ENCODE measurements at places on chromosomes 5 and 9.

DNA sequence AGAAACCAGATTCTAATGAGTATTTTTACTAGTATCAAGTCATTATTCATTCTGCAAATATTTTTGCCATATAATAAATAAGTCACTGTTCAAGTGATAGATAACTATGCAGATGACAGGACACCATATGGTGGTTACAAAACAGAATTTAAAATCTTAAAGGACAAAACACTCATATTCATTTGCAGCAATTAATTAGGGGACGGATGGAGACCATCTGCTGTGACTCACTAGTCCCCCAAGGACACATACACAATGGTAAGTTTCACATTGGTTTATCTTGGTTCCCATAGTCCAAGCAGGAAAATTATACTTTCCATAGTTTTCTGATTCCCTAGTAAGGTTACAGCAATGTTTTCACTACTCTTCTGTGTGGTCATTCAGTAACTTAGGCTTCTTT lies 28.4 kb upstream of the SPATA31C2 start:
- DNase-seq: no peak

DNA sequence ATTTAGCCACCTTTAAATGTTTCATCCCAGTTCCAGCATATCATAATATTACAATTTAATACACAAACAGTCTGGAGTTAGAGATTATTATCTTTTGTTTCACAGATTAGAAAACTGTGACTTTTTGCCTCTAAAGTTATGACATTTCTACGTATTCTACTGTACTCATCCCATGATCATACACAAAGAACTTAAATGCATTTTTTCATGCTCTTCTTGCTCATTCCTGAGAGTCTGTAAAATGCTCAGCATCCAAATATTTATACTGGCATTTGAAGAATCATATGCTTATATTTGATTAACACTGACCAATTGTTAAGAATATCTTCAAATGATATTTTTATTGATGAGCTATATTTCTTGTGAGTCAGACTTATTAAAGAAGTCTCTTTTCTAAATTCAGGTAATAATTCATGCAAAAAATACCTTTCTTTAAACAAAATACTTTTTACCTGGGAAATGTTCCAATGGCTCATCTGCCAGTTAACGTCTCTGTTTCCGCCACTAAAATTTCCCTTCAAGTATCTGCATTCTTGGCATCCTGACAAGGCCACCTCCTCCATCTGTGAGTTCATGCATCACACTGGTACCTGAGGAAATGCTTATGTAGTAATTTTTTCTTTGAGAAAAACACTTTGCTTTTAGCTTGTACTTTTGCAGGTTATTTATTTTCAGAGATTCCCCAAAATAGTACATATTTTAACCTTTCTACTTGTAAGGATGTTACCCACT lies 139.6 kb upstream of the RASA1 start:
- no peak for DNase-seq

DNA sequence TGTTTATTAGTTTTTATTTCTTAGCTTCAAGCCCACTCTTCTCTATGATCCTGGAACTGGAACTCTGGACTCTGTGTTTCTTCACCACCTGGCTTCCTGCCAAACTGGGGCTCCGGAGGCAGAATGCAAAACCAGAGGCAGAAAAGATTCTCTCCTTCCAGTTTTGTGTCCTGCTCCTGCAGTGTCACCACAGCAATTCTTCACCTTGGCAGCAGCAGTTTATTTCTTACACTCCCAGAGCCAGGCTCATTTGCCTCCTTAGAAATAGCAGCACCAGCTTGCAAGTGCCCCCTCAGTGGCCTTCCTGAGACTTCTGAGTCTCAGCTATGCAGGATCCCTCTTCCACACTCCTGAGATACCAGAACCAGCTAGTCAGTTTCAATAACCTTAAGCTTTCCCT lies 26.7 kb upstream of the CAMK4 start:
- DNase-seq: no peak

DNA sequence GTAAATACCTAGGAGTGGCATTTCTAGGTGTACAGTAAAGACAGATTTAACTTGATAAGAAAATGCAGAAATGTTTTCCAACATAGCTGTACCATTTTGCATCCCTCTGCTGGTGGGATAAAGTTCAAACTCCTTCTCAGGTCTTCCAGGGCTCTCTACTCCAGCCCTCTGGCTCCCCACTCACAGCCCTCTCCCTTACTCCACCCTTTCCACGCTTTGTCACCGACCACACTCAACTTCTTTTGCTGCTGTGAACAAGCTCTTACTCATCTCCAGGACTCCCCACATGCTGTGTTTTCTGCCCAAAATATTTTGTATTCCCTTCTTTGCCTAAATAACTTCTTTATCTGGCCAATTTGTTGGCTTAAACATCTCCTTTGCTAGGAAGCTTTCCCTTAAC lies 90.6 kb upstream of the OSMR start:
- no peak for DNase-seq

- DNase-seq: no peak
These were observed 53.3 kb upstream of the IL17B start for GRCh38 chr5:149432376-149432775.

- no peak for DNase-seq
These were observed 24.8 kb downstream of the PPP3R2 start for GRCh38 chr9:101569741-101570501.

DNA sequence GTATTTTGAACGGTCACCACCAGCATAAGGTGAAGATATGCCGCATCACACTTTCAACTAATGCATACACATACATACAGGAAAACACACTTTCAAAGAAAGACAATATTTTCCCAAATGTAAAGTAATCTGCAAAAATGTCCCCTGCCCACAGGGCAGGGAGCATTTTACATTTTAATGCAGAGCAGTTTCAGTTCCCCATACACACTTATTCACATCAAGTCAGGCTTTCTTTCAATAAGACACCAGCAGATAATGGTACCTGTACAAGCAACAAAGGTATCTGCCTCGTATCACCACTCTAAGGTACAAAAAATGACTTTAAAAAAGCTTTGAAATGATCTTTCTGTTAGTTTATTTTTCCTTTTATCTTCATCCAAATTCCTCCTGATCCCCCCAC lies 247.1 kb upstream of the CCNG1 start:
- DNase-seq: no peak

DNA sequence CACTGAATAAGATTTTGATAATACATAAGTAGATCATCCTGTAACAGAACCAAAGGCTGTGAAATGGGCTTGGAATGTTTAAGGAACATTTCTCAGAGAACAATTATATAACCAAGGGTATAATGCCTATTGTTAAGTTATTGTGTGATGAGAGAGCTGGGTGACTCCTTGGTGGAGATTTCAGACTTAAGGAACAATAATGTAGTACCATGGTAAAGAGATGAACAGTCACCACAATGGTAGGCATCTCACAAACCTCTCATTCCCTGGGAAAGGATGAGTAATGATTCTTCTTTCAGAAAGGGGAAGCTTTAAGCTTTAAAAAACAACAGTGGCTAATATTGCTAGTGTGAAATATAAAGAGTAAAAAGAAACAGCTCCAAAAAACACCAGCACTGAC lies 147.4 kb downstream of the TRIM36 start:
- no peak for DNase-seq

- no peak for DNase-seq
These were observed 1.7 kb upstream of the DPH7 start for GRCh38 chr9:137580209-137580953.

DNA sequence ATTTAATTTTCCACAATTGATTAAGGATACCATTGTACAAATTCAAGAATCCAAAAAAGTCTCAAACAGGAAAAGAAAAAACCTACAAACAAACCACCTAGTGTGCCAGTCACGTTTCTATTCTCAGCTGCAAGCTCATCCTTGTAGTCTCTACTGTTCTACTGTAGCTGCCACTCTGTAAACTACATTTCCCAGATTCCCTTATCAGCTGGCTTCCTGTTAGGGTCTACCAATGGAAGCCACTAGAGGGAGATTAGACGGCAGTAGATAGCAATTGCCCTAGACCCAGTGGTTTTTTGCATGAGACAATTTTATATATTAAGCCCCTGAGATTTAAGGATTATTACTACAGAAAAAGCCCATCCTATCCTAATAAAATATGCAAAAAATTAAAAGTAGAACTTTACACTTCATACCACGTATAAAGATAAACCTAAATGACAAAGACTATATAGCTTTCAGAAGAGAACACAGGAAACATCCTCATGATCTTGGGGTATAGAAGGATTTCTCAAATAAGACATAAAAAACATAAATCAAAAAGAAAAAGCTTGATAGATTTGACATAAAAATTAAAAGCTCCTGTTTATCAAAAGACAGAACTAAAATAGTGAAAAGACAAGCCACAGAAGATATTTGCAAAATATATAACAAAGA lies 37.4 kb downstream of the P4HA2 start:
- no peak for DNase-seq

GRCh38 chr5:125232779-125233230 lies 486.4 kb upstream of the ZNF608 start:
- no peak for DNase-seq

- no peak for DNase-seq
These were observed 5.1 kb upstream of the ANXA2R start for GRCh38 chr5:43045236-43045635.

GRCh38 chr5:172444110-172444510 lies 10.2 kb downstream of the SH3PXD2B start:
- DNase-seq: peak; percentile 21

- no peak for DNase-seq
These were observed 663.7 kb upstream of the MEF2C start for GRCh38 chr5:89546657-89547056.

DNA sequence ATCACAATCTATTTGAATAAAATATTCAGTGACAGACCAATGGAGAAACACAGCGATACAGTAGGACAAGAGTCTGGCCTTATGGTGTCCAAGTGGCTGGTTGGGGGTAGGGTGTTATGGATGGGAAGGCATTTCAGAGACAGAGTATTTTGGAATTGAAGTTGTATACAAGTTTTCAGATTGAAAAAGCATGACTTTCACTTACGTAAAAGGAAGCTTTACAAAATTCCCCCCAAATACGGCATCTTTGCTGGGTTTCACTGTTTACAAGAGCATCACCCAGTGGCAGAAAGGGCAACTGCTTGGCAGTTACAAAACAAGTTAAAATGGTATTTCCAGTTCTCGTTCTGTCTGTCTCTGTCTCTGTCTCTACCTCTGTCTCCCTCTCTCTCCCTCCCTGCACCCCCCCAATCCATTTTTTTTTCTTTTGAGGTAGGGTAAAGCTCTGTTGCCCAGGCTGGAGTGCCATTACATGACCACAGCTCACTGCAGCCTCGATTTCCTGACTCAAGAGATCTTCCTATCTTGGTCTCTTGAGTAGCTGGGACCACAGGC lies 86.2 kb downstream of the PTPN3 start:
- DNase-seq: no peak

DNA sequence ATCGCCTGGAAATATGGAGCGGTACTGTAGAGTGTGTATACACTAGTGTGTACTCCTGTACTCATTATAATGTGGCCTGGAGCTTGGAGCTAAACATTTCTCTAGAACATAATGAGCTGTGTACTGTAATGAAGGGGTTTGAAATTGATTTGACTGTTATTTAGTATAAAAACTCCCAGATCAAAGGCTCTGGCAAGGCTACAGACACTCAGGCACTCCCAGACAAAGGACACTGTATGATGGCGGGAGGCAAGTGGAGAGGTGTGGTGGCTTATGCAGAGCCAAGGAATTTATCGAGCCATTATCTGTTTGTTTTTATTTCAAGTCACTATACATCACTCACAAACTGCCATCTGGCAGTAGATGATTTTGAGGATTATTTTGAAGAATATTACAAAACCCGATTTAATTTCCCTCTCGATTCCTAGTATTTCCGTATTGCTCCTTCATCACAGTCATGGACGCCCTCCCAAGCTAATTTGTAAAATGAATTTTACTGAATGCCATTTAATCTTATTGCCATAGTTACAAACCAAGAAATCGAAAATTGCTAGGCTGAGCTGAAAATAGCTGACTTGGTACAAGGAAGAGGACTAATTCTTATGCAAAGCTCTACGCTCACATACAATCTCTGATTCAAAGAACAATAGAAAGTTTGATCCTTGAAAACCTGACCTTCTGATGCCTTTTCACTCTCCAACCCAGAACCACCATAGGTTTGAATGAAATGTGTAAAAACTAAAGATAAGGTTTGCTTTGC lies 240.2 kb upstream of the SEMA6A start:
- DNase-seq: no peak

DNA sequence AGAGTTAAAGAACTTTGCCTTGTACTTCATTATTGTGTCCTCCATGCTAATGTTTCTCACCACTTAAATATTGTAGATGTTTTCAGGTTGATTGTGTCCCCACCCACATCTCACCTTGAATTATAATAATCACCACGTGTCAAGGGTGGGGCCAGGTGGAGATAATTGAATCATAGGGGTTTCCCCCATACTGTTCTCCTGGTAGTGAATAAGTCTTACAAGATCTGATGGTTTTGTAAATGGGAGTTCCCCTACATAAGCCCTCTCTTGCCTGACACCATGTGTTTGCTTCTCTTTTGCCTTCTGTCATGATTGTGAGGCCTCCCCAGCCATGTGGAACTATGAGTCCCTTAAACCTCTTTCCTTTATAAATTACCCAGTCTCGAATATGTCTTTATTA lies 248.3 kb downstream of the FBXL7 start:
- no peak for DNase-seq

DNA sequence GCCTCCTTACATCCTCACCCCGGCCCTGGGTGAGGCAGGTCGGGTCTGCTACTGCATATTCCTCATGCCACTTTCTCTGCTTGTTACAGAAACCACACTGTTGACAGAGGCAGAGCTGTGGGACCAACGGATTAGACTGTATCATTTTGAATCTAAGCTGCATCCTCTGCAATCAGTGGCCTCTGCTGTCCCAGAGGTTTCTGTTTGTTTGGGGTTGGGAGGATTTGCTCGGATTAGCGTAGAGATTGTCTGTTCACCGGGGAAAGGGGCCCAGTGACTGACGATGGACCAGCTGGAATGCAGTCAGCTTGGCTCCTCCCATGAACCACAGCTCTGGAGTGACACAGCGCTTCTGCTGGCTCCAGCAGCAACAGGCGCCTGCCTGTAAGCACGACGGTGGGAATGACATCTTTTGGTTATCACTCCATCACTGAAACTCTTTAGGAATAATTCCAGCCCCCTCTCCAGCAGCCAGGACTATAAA lies 37.3 kb upstream of the ADRA1B start:
- peak; percentile 73 for DNase-seq
